ENCODE measurements at places on chromosomes 7 and 10.

DNA sequence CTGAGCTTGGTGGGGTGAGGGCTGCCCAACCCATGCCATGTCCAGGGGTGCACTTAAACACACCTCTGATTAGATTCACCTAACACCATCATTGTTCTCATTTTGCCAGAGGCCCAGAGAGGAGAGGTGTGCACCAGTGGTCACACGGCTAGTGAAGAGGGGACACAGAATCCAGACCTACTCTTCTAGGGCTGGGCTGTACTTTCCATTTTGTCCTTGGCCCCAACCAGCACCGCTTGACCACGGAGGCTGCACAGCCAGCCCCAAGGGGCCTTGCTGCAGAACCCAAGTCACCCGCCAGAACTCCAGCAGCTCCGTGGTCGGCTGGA is 246 bp upstream of the WDFY4 start:
- DNase-seq, result no peak

GRCh38 chr10:97365761-97366351 is 31.3 kb upstream of the FRAT2 start:
- no peak for DNase-seq

- no peak for DNase-seq
Measured at GRCh38 chr7:95776561-95777185, 4.3 kb downstream of the DYNC1I1 start.

- no peak for DNase-seq
Measured at GRCh38 chr7:44713141-44713540, 35.5 kb upstream of the ZMIZ2 start.

- DNase-seq, result peak; percentile 72
Measured at GRCh38 chr10:101214446-101215396, 14.5 kb downstream of the LBX1 start.

GRCh38 chr7:43655584-43655983 is 72.7 kb downstream of the STK17A start:
- no peak for DNase-seq

- no peak for DNase-seq
Measured at GRCh38 chr7:149279111-149279743, 17.2 kb downstream of the ZNF783 start.

GRCh38 chr7:29413626-29414136 is 150.0 kb upstream of the PRR15 start:
- DNase-seq, result no peak

- no peak for DNase-seq
Measured at GRCh38 chr10:106440355-106440754, 724.2 kb downstream of the SORCS1 start.

GRCh38 chr7:56091591-56091990 is 1.2 kb downstream of the PHKG1 start:
- DNase-seq, result no peak

DNA sequence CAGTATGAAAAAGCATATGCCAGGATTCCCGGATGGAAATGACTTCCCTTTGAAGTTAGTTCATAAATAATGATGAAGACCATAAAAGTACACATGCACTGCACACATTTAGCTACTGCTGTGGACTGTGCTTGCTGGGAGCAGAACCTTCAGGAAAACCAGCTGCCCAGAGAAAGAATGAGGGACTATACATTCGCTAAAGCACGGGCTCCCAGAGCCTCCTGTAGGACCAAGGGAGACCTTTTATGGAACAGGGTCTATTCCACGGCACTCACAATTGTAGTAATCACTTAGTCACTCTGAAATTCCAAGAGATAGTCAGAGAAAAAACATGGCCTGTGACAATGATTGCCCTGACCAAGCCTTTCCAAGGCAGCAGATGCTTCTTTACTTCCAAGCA is 24.1 kb downstream of the SORCS3 start:
- DNase-seq, result no peak

DNA sequence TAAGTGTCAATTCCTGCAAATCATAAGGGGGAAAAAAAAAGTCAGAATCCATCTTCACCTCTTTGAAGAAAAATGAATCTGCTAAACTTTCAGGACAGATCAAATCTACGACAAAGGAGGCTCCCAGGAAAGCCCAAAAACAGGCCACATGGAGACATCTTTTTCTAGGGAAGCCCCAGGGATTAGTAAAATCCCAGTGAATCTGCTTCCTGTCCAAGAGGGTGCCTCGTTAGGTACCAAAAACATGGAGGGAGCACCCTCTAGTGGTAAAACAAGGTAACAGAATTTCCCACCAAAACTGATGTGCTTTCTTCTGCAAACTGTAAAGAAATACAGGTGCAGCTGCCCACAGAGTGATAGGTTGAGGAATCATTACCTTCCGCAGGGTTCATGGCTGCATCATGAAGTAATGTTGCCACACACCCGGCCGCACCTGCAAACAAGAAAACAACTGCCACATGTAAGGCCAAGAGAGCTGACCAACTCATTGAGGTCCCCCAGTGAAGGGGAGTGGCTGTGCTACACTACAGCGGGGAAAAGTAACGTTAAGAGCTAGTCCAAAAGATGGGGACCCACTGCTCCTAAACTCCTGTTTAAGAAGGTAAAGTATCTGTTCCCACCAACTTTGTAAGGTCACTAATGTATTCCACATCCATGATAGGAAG is 7.9 kb downstream of the SLC25A28 start:
- DNase-seq, result peak; percentile 57

- DNase-seq, result no peak
Measured at GRCh38 chr7:157612664-157613561, 276.1 kb downstream of the DNAJB6 start.

Data from NCI-H1105 treated with DMSO at 0.1 percent for 48 hours (cell line).